ENCODE measurements at places on chromosomes 2 and 18.

- no peak for DNase-seq
Observed at GRCh38 chr2:40028792-40029488, 249.9 kb upstream of the THUMPD2 start.

- DNase-seq, result no peak
Observed at GRCh38 chr2:169892951-169893350, 65.7 kb downstream of the UBR3 start.

DNA sequence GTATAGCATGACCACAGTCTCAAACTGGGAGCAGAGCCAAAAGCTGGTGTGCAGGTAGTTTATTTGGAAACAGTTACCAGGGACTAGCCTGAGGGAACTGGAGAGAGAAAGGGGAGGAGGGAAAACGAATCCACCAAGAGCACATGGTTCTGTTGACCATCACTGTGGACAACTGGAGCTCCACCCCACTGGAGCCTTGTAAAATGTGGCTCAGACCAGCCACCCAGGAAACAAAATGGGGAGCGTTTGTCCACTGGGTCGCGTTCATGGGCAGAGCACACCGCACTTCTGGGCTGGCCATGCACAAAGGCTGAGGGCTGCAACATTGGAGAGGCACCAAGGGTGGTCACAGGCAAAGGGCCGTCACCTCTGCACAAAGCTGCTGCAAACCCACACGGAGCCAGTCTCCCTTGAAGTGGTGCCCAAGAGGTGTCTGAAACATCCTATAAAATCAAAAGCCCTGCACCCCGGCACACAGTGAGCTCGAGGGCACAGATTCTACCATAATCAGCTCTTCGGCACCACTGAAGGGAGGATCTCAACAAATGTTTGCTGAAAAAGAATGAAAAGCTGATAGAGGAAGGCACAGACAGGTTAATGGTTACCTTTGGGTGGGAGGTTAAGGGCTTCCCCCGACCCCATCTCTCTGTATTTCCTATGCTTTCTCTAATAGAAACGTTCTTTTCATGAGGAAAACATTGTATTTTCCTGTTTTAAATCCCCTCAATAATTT, 192.9 kb downstream of the INHBB start:
- DNase-seq, result no peak

- DNase-seq, result no peak
Observed at GRCh38 chr2:241148239-241148638, 1.0 kb downstream of the PASK start.

GRCh38 chr2:18200771-18201170, 322.3 kb downstream of the KCNS3 start:
- DNase-seq, result no peak

- DNase-seq, result no peak
Observed at GRCh38 chr2:242085941-242086621, 216.6 kb downstream of the RTP5 start.

- no peak for DNase-seq
Observed at GRCh38 chr2:179290329-179290728, 25.7 kb upstream of the SESTD1 start.

GRCh38 chr2:85890522-85891176, 1.9 kb upstream of the ST3GAL5 start:
- no peak for DNase-seq

DNA sequence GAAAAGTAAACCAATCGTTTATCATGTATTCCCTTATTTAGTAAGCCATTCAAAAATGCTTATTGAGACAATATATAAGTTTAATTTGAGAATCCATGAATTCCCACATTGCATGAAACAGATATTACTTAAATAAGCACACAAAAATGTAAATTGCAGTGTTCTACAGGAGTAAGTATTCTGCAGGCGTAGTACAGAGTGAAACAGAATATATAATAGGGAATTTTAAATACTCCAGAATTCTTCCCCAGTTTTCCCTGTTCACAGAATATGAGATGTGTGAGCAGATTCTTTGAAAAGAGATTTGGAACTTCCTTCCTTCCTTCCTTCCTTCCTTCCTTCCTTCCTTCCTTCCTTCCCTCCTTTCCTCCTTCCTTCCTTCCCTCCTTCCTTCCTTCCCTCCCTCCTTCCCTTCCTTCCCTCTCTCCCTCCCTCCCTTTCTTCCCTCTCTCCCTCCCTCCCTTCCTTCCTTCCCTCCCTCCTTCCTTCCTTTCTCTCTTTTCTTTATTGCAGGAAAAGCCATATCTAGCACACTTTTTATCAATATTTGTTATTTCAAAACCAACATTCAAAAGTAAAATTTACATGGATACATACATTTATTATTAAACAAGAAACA, 977.7 kb upstream of the LRRTM1 start:
- no peak for DNase-seq

- DNase-seq, result no peak
Observed at GRCh38 chr2:222427646-222428301, 3.4 kb downstream of the SGPP2 start.

GRCh38 chr2:134586326-134586965, 132.4 kb downstream of the TMEM163 start:
- DNase-seq, result no peak

DNA sequence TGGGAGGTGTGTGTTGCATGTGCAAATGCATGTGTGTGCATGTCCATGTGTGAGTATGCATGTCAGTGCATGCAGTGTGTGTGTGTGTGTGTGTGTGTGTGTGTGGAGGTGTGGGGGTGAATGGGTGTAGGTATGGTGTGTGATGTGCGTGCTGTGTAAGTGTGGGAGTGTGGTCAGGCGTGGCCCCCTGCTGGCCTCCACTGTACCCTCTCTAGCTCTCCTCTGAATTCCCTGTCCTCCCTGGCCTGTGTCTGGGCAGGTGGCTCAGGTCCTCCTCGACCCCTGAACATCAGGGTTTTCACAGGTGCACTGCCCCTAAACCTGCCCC, 230.2 kb downstream of the CELF4 start:
- no peak for DNase-seq

- no peak for DNase-seq
Observed at GRCh38 chr2:146669735-146670134, 1175.1 kb upstream of the ACVR2A start.

DNA sequence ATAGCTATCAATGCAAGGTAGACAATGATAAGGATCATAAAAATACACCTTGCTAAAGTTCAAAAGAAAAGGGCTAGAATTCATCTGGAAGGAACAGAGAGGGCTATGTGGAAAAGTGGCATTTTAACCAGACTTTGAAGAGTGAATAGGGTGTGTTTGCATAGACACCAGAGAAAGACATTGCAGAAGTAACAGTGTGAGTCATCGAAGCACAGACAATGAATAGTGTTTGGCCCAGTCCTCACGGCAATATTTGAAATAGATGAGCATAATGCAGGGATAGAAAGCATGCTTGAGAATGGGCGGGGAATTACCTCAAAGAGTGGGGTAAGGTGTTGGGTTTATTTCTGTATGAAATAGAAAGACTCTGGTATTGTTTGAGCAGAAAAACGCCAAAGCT, 24.2 kb downstream of the MYT1L start:
- DNase-seq, result no peak

DNA sequence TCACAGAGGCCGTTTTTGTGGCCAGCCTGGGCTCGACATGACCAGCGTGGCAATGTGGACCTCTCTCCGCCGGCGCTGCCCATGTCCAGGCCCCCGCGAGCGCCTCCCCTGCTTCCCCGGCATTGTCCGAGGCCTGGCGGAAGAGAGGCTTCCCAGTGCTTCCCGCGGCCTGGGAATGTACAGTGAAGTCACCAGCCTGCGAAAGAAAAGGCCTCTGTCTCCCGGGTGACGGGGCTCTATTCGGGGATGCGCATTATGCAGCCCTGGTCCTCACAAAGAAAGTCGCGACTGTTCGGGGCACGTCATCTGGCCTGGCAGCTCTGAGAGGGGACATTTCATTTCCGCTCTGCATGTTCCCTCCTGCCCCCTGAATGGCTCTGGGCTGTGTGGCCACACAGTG, 109.2 kb upstream of the AGAP1 start:
- no peak for DNase-seq

GRCh38 chr2:86625096-86625495, 1.4 kb upstream of the RNF103 start:
- DNase-seq, result no peak

Data from ELR (cell line).